ENCODE measurements at places on chromosomes 13 and 19.
A peak's percentile ranks its signal among the peaks of the same experiment; 100 is the strongest.

DNA sequence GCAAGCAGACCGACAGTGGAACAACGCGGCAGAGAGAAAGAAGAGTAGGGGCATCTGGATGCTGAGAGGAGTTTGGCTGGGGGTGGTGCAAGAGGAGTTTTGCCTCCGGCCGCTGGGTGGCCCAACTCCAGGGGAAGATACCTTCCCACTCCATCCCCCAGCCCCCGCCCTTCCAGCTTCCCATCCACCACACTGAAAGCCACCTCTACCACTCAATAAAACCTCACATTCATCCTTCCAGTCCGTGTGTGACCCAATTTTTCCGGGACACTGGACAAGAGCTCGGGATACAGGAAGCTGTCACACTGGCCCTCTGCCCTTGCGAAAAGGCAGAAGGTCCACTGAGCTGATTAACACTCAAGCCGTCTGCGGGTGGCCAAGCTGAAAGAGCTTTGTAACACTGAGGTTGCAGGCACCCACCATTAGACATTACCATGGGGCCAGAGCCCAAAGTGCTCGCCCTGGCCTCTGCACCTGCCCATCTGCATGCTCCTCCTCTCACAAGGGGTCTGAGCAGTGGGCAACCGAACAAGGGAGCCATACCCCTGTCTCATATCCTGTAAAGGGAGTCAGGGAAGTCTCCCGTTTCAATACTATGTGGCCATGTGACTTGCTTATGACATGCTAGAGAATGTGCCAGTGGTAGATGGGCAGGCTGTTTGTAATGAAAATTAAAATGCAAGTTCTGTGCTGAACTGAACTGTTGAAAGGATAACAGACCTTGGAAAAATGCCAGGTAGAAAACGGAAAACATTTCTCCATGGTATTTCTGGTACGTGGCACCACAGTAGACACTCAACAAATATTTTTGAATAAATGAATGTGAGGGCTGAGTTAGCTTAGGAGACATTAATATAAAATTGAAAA lies 205.1 kb upstream of the STARD13 start:
- DNase-seq: peak; percentile 40

GRCh38 chr13:42039457-42039945 lies 8.9 kb upstream of the DGKH start:
- DNase-seq: peak; percentile 15

GRCh38 chr13:78341032-78341431 lies 262.3 kb downstream of the POU4F1 start:
- DNase-seq: no peak

DNA sequence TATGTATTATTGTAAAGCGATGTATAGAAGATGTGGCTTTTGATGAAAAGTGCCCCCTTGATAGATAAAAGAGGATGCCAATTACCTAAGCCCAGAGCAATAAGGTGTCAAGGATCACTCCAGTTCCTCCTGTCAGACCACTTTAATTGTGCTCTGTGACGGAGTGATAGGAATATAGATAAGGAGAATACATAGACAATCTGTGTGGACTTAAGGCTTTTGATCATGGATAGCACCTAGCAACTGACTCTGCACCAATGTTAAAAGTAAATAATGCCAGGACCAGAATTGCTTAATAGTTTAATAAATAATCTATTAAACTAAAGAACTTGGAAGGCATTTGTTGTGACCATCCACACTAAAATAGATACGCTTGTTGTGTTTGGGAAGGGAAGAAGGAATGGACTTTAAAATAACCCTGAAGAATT lies 390.7 kb upstream of the ARGLU1 start:
- no peak for DNase-seq

GRCh38 chr19:45492627-45493470 lies 4.0 kb downstream of the RTN2 start:
- peak; percentile 88 for DNase-seq

GRCh38 chr13:112968380-112968909 lies 569 bp upstream of the MCF2L start:
- no peak for DNase-seq
